ENCODE measurements at places on chromosomes 1 and 21.

DNA sequence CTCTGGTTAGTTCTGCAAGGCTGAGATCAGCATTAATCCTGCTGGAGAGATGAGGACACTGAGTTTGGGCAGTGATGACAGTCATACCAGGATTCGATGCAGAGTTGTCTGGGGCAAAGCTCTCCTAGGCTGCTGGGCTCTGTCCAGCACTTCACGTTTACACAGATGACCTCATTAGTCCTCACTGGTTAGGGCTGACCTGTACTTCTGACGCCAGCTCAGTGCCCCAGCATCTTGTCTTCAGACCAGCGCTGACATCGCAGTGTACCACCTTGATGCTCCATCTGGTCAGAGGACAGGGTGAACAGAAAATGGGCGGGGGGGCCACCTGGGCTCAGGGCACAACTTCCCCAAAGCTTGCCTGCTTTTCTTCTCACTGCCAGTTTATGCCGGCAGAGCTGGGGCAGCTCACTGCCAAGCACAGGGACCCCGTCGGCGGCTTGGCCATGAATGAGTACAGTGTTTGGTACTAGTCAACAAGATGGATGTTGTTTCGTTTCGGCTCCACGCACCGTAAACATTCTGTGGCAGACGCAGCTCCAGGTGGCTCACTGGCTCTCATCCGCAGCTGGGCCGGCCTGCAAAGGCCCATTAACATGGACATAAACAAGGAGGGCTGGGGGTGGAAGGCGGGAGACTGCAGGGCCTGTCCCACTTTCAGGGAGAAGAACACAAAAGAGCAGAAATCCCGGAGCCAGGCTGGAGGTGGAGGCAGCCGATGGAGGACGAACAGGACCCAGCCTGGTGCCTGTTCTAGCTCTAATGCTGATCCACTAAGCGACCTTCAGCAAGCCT is 118.7 kb downstream of the GLIS1 start:
- peak; percentile 38 for DNase-seq

- no peak for DNase-seq
Measured at GRCh38 chr21:38434913-38435533, 63.3 kb downstream of the ERG start.

DNA sequence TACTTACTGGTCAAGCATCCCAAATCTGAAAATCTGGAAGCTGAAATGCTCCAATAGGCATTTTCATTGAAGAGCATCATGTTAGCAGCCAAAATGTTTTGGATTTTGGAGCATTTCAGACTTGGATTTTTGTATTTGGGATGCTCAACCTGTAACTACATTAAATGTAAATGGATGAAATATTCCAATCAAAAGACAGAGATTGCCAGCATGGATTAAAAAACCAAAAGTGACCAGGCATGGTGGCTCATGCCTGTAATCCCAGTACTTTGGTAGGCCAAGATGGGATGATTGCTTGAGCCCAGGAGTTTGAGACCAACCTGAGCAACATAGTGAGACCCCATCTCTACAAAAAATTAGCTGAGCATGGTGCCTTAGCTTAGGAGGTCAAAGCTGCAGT is 110.3 kb downstream of the URB2 start:
- DNase-seq, result no peak

GRCh38 chr1:24235921-24236788 is 49.1 kb upstream of the IFNLR1 start:
- no peak for DNase-seq

DNA sequence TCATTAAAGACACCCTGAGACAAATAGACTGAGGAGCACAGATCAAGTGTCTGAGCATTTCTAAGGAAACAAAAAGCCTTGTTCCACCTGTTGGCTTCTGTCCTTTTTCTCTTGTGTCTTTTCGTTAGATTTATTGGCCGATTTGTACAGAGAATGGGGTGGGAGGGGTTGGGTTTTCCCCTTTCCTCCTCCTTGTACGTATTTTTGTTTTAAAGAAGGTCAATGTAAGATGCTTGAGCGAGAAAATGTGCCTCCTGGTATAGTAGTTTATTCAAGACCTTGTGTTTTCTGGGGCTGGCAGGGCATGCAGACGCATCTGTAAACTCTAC is 1.2 kb downstream of the BCL9 start:
- DNase-seq, result no peak

DNA sequence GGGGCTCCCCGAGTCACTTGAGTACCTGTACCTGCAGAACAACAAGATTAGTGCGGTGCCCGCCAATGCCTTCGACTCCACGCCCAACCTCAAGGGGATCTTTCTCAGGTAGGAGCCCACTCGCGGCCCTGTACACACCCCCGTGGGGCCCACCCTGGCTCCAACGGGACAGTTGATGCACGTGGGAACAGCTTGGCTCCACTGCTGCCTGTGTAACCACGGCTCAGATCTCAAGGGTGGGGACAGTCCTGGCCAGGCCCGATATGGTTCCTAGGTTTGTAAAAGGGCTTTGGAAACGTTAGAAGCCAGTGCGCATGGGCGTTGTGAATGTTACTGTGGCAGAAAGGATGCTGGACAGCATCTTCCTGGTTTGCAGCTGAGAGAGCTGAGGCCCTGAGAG is 18.8 kb downstream of the PODN start:
- no peak for DNase-seq

Measured in ecto neural progenitor cell (in vitro differentiated cells).